Transverse colon (tissue), 4 donors: ENCODE measurements at places on chromosomes 7 and 10.

- DNase-seq = peak; percentile 24
Observed at GRCh38 chr7:105806592-105807447, 69.6 kb downstream of the ATXN7L1 start.

GRCh38 chr10:71401056-71401455 lies 4.3 kb downstream of the CDH23 start:
- DNase-seq = no peak

- DNase-seq = no peak
Observed at GRCh38 chr10:10685566-10685965, 332.1 kb upstream of the CELF2 start.

- no peak for DNase-seq
Observed at GRCh38 chr10:97179731-97180362, 5.9 kb downstream of the SLIT1 start.

- no peak for DNase-seq
Observed at GRCh38 chr10:20858292-20859124, 38.6 kb downstream of the NEBL start.

GRCh38 chr10:112365014-112365432 lies 8.9 kb upstream of the ACSL5 start:
- peak; percentile 41 for DNase-seq
